ENCODE measurements at places on chromosomes 13 and 19.

DNA sequence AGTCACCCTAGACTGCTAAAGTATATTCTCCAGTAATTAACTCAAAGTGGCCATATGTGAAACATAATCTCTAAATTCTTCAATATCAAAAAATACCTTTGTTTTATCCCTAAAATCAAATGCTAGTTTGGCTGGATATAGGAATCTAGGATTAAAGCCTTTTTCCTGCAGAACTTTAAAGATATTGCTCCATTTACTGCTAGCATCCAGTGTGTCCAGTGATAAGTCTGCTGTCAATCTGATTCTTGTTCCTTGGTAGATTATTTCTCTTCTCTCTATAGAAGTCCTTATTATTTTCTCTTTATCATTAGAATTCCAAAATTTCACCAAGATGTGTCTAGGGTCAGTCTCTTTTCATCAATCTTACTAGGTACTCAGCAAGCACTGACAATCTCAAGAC lies 384.6 kb downstream of the FGF14 start:
- no peak for DNase-seq

- no peak for DNase-seq
Observed at GRCh38 chr13:22789027-22789593, 391.7 kb upstream of the SGCG start.

- no peak for DNase-seq
Observed at GRCh38 chr19:30649934-30650614, 277.9 kb downstream of the ZNF536 start.

DNA sequence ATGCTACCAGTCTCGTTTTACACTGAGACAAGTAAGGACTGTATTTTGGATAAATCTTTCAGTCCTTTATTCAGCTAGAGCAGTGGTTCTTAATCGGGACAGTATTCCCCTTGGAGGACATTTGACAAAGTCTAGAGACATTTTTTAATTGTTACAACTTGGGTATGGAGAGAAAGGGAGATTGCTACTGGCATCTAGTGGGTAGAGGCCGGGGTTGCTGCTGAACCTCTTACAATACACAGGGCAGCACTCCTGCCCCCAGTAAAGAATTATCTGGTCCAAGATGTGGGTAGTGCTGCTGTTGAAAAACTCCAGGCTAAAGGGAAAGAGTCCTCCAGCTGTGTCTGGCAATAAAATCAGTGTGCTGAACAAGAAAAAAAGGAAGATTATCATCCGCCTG lies 334.8 kb downstream of the SLC7A1 start:
- no peak for DNase-seq

GRCh38 chr19:58366585-58367430 lies 4.3 kb upstream of the ZNF497 start:
- no peak for DNase-seq

DNA sequence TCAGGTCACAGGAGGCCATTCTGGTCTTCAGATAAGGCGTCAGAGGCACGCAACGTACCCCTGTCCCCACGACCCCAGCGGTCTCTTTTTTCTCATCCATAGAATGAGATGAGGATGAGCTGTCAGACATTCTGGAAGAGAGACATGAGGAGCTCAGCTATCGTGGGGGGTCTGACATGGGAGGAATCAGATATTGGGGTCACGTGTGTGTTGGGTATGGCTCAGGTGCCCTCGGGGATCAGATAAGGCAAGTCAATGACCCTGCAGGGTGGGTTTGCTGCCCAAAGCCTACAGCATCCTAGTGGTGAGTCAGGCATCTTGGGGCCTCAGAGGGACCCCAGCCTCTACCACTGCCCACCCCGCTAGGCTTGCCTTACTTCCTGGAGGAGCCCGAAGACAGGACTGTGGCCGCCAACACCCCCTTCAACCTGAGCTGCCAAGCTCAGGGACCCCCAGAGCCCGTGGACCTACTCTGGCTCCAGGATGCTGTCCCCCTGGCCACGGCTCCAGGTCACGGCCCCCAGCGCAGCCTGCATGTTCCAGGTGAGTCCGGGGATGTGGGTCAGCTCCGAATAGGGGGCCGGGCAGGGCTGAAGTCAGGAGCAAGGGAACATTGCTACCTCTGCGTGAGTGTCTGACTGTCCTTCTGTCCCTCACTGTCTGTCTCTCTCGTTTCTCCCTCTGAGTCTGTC lies 2.6 kb downstream of the AXL start:
- no peak for DNase-seq

DNA sequence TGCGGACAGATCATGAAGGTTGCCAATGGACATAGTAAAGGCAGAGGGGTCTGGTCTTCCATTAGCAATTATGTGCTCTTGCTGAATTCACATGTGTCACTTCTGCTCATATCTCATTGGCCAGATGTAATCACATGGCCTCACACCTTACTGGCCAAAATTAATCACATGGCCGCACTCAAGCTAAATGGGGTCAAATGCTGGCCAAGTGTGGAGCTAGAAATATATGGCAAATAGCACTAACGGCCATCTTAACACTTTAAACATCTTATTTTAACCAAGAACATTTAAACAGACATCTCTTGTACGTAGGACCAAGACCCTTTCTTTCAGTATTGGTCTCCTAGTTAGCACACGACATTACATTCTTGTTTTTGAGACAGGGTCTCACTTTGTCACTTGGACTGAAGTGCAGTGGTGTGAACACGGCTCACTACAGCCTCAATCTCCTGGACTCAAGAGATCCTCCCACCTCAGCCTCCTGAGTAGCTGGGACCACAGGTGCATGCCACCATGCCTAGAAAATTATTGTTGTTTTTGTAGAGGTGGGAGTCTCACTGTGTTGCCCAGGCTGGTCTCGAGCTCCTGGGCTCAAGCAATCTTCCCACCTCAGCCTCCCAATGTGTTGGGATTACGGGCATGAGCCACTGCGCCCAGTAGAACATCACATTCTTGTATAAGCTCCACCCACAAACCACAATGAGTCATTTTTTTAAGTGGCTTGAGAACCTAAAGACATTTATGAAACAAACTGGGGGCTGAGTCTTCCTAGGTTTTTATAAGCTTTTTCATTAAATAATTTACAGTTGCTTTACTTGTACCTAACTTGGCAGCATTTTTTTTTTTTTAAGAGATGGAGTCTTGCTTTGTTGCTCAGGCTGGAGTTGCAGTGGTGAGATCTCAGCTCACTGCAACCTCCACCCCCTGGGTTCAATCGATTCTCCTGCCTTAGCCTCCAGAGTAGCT lies 2.9 kb upstream of the PTOV1 start:
- no peak for DNase-seq

DNA sequence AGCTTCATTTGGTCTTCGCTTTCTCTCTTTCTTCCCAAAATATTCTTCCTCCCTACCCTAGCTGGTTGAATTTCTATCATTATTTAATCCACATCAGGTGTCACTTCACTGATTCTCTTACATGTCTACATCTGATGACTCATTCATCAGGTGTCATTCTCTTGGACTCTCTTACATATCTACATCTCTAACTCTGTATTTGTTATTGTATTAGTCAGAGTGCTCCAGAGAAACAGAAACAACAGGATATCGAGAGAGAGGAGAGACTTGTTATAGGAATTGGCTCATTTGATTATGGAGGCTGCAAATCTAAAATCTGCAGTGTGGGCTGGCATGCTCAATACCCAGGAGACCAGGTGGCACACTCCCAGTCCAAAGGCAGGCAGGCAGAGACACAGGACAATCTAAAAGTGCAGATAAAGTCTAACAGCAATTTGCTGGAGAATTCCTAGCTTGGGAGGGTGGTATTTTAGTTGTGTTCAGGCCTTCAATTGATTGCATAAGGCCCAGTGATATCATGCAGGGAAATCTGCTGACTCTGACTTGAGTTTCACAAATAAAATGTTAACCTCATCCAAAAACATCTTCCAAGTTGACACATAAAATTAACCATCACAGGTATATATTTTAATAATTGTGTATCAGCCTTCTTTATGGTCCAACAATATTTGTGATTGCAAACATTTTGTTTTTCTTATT lies 541.4 kb upstream of the SLITRK5 start:
- no peak for DNase-seq

- DNase-seq = no peak
Observed at GRCh38 chr19:56270676-56271075, 1.9 kb upstream of the EDDM13 start.

DNA sequence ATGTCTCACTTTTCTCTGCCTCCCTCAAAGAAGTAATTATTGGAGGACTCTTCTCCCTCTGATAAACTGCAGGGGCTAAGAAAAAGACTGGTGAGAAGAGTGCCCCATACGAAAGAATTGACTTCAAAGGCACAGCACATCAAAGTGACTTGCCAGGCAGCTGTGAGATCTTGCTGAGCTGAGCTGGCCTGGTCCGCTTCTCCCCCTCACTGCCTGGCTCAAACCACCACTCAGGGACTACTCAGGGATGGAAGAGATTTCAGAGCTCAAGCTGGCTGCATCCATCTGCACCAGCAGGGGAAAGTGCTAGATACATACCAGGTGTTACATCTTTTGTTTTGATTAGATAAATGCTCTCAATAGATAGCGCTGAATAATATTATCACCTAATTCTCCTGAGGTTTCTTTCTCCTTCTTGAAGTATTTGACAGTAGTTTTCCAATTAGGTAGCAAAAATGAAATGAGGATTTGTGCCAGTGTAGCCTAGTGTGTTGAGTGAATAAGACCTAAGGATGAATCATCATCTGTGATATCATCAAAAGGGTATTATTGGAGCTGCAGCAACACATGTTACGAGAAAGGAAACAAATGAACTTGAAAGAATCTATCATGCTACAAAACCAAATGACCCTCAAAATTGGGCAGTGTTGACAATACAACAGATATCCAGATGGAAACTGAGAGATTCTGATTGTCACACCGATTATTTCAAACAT lies 379.8 kb downstream of the TBC1D4 start:
- no peak for DNase-seq

DNA sequence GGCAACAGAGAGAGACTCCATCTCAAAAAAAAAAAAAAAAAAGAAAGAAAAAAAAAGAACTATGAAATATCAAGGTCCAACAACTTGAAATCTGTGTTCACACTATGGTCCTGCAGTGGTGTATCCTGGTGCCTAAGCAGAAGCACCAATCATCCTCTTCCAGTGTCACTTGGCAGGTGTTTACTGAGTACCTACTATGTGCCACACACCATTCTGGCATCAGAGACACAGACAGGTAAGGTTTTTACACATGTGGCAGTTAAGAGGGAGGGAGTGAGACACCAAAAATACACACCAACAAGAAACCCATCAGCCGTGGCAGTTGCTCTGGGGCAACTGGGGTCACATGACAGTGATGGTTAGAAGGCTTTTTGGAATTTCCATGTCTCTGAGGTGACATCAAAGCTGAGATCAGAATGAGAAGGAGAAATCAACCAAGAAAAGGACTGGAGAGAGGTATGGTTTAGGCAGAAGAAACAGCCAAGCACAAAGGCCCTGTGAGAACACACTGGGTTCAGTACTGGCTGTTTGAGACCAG lies 17.6 kb downstream of the PBX4 start:
- DNase-seq = no peak

- DNase-seq = no peak
Observed at GRCh38 chr19:39494661-39495060, 4.1 kb upstream of the DLL3 start.

DNA sequence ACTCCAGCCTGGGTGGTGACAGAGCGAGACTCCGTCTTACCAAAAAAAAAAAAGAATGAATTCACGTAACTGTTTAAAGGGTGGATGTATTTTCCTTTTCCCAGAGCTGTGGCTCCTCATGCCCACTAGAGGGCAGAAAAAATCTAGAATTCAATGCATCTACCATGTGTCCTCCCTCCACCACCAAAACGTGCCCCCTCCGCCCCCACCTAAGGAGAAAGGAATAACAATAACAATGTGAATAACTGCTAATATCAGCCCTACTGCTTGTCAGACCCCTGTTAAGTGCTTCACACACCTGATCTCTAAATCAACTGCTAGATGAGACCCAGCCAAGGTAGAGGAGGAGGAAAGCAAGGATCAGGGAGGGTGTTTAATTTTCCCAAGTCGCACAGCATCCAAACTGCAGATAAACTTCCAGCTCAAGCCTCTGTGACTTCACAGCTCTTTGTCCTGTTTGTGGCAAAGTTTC lies 20.2 kb upstream of the PNMA8B start:
- DNase-seq = no peak

GRCh38 chr19:47824396-47824795 lies 2.7 kb downstream of the CRX start:
- DNase-seq = no peak

- peak; percentile 52 for DNase-seq
Observed at GRCh38 chr19:6126335-6126974, 9.0 kb upstream of the ACSBG2 start.

- no peak for DNase-seq
Observed at GRCh38 chr13:113203507-113204377, 4.7 kb downstream of the PCID2 start.

DNA sequence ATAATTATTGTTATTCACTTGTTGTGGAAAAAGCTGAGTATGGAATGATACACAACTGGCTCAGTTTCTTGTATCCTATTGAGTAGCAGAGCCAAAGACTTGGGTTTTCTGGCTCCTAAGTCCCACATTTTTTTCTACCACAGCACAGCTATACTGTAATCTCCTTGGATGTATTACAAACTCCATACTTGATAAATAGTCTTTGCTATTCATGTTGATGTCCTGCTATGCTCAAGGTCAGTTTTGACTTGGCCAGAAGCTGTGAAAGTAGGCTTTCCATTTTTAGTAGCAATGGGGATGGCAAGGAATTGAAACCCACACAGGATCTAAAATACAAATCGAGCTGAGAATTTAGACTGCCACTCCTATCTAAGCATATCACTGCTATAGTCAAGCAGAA lies 79.1 kb downstream of the B3GLCT start:
- no peak for DNase-seq

- DNase-seq = no peak
Observed at GRCh38 chr19:7355151-7355820, 6.5 kb downstream of the ARHGEF18 start.

- no peak for DNase-seq
Observed at GRCh38 chr13:75938811-75939560, 302.9 kb downstream of the LMO7 start.

GRCh38 chr19:38666663-38667511 lies 19.4 kb downstream of the ACTN4 start:
- no peak for DNase-seq

DNA sequence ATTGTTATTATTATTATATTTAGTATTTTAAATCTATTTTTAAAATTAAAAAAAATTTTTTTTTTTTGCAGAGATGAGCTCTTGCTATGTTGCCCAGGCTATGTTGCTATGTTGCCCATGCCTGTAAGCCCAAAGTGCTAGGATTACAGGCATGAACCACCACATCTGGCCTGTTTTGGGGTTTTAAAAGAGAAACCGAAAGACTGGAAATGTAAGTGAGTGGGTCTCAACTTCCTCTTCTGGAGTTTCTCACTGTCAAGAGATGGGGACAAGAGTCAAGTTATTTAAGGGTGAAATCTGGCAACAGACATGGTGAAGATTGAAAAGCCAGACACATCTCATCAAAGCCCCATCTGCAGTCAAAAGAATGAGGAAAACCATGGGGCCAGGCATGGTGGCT lies 4.2 kb upstream of the OR7G3 start:
- DNase-seq = no peak

DNA sequence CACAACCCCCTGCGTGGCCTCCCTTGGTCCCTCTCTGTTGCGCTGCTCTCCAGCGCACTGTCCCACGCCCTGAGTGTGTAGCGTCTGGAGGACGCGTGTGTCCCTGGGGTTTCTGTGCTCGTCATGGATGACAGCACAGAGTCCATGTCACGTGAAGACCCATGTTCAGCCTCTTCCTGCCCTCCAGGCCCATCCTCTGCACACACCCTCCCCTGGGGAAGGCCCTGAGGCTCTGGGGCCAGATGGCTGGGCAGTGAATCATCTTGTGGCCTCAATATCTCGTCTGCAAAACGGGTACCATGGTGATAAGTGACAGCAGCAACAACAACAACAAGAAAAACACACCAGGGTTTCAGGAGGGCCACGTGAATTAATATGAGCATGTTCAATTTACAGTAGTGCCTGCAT lies 71.5 kb upstream of the ARHGEF7 start:
- DNase-seq = no peak

All from GDM1 (cell line).